ENCODE measurements at places on chromosomes 7 and 10.

DNA sequence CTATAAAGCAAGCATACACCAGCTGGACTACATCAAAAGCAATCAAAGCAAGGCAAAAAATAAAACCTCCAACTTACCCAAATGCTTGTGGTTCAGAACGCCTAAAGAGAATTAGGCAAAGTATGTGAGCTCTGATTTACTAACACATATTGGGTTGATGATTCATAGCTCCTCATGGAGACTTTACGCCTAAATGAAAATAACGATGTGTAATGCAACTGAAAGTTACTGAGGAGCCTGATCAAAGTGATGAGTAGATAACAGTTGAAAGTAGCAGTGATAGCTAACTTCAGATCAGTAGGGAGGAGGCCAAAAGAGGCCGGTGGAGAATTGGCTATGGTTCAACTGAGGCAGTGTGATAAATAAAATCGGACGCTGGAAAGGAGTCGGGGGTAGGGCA lies 85.0 kb downstream of the MPP7 start:
- DNase-seq = no peak

GRCh38 chr10:80275135-80275498 lies 14.3 kb downstream of the MAT1A start:
- no peak for DNase-seq

- DNase-seq = no peak
These were observed 26.0 kb upstream of the PLEKHA1 start for GRCh38 chr10:122348512-122348911.

GRCh38 chr7:78377532-78377931 lies 579.0 kb downstream of the PHTF2 start:
- DNase-seq = no peak

- DNase-seq = no peak
These were observed 127.7 kb upstream of the AOAH start for GRCh38 chr7:36852017-36852416.

- DNase-seq = no peak
These were observed 112.8 kb upstream of the SFMBT2 start for GRCh38 chr10:7523656-7524055.

DNA sequence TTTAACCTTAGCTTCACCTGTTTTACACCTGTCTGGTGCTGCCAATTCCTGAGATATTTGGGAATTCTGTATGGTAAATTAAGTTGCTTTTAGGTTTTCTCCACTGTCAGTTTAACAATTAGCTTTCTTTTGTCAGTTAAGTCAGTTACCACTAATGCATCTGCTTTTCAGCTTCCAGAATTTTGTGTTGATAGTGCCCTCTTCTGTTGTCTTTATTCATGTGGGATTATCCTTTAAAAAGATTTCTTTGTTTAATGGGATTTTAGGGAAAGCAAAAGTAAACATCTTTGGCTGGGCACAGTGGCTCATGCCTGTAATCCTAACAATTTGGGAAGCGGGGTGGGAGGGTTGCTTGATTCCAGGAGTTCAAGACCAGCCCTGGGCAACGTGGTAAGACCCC lies 8.1 kb downstream of the TFAM start:
- DNase-seq = no peak

GRCh38 chr7:125396466-125397151 lies 467.0 kb upstream of the POT1 start:
- no peak for DNase-seq

DNA sequence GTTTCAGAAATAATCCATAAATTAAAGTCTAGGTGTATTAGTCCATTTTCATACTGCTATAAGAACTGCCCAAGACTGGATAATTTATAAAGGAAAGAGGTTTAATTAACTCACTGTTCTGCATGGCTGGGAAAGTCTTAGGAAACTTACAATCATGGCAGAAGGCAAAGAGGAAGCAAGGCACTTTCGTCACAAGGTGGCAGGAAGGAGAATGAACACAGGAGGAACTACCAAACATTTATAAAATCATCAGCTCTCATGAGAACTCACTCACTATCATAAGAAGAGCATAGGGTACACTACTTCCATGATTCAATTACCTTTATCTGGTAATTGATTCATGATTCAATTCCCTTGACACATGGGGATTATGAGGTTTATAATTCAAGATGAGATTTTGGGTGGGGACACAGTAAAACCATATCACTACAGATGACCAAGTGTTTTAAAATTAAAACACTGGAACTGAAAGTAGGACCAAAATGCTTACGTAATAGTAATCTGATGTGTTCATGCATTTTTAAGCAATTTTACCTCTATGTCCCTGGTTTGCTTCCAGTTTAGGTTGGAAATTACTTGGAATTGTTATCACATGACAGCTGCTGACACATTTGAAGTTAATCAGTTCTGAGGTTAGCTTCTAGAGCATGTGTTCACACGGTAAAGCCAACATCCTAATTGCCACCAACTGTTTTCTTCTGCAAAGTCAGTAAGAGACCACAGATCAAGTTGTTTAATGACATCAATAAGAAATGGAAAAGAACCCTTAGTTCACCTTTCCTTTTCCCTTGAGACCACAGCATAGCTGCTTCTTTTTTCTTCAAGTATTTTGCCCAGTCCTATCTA lies 48.4 kb upstream of the SEMA3C start:
- DNase-seq = no peak

- DNase-seq = no peak
These were observed 1.3 kb downstream of the HHEX start for GRCh38 chr10:92690915-92691590.

DNA sequence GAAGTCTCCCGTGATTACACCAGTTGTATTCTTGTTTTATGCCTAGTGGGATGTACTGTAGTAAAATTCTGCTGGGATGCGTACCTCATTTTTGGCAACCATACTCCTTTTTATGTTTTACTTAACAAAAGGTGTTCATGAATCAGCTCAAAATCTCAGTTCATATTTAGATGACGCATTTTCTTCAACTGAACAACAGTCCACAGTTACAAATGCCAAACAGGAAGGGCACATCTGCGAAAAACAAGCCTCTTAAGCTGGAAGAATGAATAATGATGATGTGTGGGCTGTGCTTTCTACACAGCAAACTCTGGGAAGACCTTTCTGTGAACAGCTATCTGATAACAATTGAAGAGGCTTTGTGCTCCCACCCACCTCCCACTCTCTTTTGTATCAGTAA lies 68.4 kb upstream of the NRBF2 start:
- no peak for DNase-seq

DNA sequence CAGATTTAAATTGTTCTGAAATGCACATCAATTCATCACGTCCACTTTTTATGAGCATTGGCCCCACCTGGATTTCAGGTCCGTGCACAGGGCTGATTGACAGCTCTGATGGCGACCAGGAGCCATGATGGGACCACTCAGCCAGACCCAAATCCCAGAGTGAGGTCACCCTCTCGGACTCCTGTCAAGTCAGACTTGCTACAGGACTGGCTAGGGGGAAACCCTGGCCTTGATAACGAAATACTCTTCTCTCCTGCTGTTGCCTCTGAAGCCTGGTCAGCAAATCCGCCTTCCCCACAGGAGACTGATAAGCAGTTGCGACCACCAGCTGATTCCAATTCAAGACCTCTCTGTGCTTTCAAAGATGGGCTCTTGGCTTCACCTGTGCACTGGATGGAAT lies 76.4 kb downstream of the CARD11 start:
- no peak for DNase-seq

DNA sequence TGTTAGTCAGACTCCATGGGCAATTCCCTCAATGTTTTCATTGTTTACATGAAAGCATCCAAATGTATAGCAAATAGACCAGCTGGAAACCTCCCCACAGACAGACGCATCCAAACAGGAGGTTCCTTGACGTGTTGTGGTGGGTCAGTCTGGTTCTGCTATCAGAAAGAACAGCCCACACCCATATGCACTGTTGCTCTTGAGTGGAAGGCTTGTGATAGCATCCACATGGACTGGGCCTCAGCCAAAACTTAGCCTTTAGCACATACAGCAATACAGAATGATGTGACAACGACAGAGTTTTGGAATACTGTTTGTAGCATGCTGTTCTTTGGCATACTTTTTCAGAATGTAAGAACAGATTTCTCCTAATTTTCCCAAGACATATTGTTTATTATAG lies 299.2 kb upstream of the ETV1 start:
- no peak for DNase-seq

- DNase-seq = peak; percentile 18
These were observed 231.1 kb downstream of the ARHGAP12 start for GRCh38 chr10:31697271-31698180.

GRCh38 chr7:49773936-49774458 lies 559 bp downstream of the VWC2 start:
- no peak for DNase-seq

DNA sequence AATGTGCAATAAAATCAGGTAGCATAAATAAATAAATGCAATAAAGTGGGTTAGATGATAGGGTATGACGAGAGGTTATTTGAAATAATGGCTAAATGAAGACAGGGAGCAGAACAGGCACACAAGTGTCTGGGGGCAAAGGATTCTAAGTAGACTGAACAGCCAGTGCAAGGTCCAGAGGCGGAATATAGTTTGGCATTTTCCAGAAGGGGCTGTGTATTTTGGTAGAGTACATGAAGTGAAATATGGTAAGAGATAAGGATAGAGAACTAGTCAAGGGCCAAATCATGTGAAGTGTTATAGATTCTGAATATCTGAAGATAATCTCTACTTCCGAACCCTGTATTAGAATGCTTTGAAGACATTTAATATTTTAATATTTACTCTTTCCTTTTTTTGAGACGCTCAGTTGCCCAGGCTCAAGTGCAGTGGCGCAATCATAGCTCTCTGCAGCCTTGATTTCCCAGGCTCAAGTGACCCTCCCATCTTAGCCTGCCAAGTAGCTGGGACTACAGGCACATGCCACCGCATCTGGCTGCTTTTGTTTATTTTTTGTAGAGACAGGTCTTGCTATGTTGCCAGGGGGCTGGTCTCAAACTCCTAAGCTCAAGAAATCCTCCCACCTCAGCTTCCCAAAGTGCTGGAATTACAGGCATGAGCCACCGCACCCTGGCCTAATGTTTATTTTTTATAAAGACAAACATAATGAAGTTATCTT lies 44.4 kb upstream of the CD36 start:
- DNase-seq = no peak

GRCh38 chr7:12436896-12437535 lies 33.4 kb upstream of the VWDE start:
- DNase-seq = no peak

DNA sequence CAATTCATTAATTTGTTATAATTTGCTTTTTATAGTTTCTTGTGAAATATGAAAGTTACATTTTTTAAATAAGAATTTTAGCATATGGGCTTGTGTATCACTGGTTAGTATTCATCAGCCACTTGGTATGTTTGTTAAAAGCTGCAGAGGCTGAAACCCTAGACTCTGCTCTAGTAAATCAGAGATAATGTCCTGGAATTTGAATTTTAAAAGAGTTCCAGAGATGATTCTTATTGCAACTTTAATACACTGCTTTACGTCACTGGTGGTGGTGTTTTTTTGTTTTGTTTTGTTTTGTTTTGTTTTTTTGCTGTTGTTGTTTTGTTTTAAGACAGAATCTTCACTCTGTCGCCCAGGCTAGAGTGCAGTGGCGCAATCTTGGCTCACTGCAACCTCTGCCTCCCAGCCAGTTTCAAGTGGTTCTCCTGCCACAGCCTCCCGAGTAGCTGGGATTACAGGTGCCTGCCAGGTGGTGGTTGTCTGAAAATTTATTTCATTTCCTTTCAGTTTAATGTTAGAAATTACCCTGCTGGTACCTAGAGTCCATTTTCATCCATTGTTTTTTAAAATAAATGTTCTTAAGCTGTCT lies 43.8 kb downstream of the PTPN12 start:
- DNase-seq = no peak

DNA sequence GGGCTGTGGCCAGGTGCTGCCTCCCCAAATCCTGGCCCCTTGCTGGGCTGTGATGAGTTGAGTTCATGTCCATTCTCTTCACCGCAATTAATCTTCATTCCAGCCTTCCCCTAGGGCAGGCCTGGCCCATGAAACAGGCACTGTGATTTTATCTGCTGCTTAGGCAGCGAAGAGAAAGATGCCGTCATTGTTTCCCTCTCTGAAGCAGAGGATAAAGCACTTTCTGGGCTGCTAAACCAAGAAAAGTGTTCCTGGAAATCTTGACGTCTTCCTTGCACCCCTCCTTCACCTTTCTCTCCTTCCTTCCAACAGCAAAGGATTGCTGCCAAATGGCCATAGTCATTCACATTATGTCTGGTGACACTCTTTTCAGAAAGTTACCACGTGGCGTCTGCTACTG lies 265.9 kb downstream of the ZEB1 start:
- DNase-seq = no peak

DNA sequence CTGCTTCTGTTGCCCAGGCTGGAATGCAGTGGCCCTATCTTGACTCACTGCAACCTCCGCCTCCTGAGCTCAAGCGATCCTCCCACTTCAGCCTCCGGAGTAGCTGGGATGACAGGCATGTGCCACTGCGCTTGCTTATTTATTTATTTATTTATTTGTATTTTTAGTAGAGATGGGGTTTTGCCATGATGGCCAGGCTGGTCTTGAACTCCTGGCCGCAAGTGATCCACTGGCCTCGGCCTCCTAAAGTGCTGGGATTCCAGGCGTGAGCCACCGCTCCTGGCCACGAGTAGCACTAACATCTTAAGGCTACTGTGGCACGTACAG lies 70.9 kb downstream of the CARD11 start:
- no peak for DNase-seq

GRCh38 chr7:82373926-82374635 lies 69.5 kb downstream of the CACNA2D1 start:
- no peak for DNase-seq

DNA sequence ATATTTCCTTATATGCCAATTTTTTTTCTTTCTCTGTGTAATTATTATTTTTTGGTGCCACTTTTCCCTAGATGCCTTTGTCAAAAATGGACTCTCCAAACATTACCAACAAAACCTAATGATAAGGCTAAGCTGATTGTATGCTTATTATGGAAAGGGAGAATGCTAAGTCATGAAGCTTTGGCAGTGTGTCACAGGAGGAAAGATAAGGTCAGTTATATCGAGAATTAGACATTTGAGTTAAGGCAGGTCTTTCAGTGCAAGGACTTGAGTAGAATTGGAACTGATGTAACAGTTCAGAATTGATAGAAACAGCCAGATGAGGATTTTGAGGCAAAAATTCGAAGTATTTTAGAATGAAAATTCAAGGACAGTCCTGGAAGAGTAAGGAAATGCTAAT lies 16.8 kb upstream of the MALRD1 start:
- DNase-seq = no peak

- no peak for DNase-seq
These were observed 563 bp downstream of the STAM start for GRCh38 chr10:17644485-17644943.

GRCh38 chr10:97020452-97021400 lies 165.0 kb downstream of the SLIT1 start:
- DNase-seq = no peak

Data from CD4-positive, alpha-beta T cell treated with Interferon alpha-2 for 1 hour (primary cell).